Spleen (tissue), 13 donors: ENCODE measurements at places on chromosomes 4 and X. TPM values are rescaled to one million over a fixed set of nuclear protein-coding genes. Genes with fewer than 3 reads are reported as not detected.

NPFFR2 gene
- not detected for total RNA-seq

DNA sequence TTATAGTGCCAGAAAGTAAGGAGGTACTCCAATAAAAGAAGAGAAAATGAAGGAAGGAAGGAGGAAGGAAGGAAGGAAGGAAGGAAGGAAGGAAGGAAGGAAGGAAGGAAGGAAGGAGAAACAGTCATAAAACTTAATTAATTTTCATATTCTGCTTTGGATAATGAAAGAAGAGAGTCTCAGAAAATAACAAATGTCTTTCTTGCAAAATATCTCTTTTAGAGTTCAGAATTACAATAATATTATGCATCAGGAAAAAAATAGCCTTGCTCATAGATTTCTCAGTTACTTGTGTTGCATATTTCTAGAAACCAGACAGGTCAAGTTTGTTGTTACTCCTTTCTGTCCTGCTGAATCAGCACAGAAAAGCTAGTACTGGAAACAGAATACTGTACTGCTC lies 130.1 kb upstream of the DKK2 start:
- no peak for DNase-seq
- no peaks in the 10 kb centered on the region for H3K4me1 ChIP-seq
- H3K4me3 ChIP-seq = no peak overlapping the region
- no peaks in the 10 kb centered on the region for H3K27me3 ChIP-seq

GRCh38 chr4:170079981-170080380 lies 9.8 kb downstream of the AADAT start:
- no peaks in the 10 kb centered on the region for H3K4me1 ChIP-seq
- no peak for DNase-seq
- no peak overlapping the region for H3K27ac ChIP-seq
- H3K27me3 ChIP-seq = peaks cover 9% of the 10 kb centered on the region
- H3K36me3 ChIP-seq = no peaks in the 10 kb centered on the region

GRCh38 chr4:142840516-142841123 lies 5.5 kb downstream of the INPP4B start:
- H3K4me3 ChIP-seq = no peak overlapping the region
- no peak for DNase-seq
- no peaks in the 10 kb centered on the region for H3K4me1 ChIP-seq
- H3K27me3 ChIP-seq = peaks cover 7% of the 10 kb centered on the region
- no peak overlapping the region for H3K27ac ChIP-seq
- H3K36me3 ChIP-seq = no peaks in the 10 kb centered on the region

GRCh38 chr4:53273726-53274125 lies 92.1 kb downstream of the SCFD2 start:
- no peak overlapping the region for H3K27ac ChIP-seq
- H3K4me3 ChIP-seq = no peak overlapping the region
- no peaks in the 10 kb centered on the region for H3K36me3 ChIP-seq
